ENCODE measurements at places on chromosomes 5 and 9.

DNA sequence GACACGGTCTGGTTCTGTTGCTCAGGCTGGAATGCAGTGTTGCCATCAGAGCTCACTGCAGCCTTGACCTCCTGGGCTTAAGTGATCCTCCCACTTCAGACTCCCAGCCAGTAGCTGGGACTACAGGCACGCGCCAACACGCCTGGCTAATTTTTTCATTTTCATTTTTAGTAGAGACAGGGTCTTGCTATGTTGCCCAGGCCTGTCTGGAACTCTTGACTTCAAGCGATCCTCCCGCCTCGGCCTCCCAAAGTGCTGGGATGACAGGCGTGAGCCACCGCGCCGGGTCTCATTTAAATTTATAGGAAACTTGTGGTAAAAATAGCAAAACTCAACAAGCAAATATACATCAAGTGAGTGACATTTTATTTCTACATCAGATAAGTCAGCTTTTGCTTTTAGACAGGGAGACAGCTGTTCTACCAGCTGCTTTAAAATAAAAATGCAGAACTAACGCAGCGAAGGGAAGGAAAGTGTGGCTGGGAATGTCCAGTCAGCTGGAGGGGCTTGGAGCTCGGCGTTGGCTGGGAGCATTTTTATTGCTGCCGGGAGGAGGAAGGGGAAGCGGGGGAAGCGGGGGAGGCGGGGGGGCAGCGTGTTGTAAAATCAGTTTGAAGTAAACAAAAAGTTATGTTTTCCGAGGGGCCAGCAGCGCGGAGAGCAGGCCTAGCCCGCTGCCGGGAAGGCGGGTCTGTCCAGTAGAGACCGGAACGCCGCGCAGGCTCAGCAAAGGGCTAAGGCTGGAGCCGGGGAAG lies 707 bp upstream of the ZFYVE16 start:
- no peak for DNase-seq

DNA sequence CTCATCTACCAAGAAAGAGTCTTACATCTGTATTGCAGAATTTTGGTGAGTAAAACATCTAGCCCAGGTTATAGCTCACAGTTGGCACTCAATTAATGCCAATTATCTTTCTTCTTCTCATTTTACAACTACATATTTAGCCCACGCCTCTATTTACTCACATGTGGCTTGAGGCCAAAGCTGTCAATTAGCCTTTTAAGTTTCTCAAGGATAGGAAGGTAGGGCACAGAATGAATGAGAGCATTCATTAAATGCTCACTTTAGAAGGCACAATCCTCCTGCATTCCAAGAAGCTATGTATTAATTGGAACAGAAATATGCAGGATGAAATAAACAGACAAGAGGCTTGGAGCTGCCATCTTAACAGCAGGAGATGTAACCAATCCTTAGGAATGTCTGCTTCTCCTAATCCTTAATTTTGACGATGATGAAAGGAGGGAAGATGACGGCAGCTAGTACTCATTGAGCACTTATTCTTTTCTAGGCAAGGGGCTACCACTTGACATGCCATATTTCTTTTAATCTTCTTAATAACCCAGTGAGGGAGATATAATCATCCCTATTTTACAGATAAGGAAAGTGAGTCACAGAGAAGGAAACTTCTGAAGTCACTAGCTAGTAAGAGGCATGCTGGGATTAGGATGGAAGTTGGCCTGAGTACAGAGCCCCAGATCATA lies 30.8 kb upstream of the PANK3 start:
- no peak for DNase-seq

- DNase-seq, result no peak
Measured at GRCh38 chr9:93417538-93417937, 33.9 kb upstream of the FAM120A start.

DNA sequence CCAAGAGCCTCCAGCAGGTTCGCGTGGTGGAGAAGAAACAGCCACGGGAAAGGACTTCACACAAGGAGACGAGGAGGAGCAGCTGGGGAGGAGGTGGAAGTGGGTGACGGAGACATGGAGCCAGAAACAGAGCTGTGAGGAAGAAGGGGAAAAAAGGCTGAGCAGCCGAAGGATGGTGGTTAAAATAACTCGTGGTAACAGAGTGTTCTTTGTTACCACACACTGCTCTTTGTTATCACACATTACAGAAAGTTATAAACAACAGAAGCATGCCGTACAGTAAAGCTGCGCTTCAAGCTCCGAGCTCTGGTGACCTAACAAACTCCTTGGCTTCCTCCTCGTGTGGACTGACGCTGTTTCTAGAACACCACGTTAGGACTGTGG lies 215.4 kb downstream of the GLIS3 start:
- DNase-seq, result no peak

DNA sequence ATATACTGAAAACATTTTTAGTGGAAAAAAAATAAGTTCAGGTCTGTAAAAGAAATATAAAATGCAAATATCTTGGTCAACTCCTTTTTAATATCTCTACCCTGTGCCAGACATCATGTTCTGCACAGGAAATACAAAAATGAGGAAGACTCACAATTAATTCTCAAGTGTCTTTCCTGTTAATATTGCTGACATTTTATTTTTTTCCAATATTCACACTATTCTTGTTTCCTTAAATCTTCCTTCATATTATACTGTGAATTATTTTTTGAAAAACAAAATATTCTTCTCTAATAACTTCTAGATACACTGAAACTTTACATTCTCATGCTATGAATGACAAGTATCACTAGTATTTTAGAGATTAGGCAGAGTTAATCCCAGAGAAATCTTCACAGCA lies 334.7 kb upstream of the FTMT start:
- DNase-seq, result no peak

DNA sequence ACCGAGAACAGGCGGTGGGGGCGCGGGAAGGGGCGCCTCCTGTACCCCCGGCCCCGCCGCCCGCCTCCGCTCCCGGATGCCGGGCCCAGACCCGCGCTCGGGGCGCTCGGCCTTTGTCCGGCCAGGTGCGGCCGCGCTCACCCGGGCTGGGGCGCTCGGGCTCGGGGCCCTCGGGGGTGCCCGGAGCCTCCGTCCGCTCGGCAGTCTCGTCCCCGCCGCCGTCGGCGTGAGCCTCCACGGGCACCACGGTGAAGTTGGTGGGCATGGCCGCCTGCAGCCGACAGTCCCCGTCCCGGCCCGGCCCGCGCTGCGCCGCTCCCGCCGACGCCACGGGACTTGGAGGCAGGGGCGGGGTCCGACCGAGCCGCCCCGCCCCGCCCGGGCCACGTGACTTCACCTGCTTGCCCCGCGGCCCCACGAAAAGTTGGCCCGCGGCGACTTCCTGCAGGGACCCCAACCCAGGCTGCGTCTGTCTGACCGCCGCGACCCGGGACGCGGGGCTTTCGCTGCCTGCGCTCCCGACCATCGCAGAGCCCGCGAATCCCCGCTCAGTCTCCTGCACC lies at the start of gene SLC12A7:
Gene SLC12A7, minus strand, starts transcription at position 337 of the 563 bp plus-strand sequence. Its CDS starts 72 bp downstream, at position 265.
- no peak for DNase-seq

DNA sequence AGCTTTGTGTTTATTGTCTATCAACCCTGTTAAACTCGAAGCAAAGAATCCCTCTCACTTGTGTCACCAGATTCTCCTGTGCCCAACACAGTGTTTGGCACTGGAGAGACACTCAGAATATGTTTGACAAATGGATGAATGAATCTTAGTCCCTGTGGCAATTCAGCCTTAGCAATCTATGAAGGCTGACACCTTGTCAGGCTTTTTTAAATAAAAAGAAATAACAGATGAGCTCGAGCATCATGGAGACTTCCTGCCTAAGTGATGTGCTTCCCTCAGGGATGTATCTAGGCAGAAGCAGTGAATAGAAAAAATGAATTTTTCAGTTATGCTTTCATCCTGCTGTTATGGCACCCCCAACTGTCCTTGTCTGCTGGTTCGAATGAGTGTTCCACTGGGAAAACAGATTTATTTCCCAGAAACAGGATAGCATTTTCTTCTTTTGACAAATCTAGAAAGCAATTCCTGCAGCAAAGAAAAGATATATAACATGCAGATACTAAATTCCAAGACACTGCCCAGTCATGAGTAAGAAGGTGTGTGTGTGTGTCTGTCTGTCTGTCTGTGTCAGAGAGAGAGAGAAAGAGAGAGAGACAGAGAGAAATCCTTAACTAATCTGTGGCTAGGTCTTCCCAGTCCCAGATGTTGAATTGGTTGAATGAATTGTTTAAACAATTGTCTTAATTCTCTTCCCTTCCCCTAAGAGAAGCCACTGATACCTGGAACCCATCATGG lies 16.7 kb downstream of the MAMDC2 start:
- no peak for DNase-seq

GRCh38 chr5:149471406-149472183 lies 79.6 kb downstream of the CSNK1A1 start:
- no peak for DNase-seq

GRCh38 chr5:14932902-14933469 lies 61.4 kb upstream of the ANKH start:
- no peak for DNase-seq

DNA sequence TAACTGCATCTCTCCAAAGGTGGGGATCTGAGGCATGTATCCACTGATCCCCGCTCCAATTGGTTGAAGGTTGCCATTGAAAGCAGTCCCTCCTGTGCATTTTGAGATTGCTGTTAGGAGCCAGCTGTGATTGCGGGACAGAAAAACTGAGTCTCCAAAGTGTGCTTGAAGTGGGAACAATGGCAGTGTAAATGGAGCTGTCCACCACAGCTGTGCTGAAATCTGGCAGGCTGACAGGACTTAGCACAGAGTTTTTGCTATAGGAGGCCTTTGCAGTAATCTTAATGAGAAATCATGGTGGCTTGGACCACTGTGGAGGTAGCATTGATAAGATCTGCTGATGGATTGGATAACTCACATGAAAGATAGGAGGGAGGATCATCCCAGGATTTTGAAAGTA lies 3.3 kb downstream of the RNF20 start:
- no peak for DNase-seq

- no peak for DNase-seq
Measured at GRCh38 chr5:89604342-89604741, 721.4 kb upstream of the MEF2C start.

DNA sequence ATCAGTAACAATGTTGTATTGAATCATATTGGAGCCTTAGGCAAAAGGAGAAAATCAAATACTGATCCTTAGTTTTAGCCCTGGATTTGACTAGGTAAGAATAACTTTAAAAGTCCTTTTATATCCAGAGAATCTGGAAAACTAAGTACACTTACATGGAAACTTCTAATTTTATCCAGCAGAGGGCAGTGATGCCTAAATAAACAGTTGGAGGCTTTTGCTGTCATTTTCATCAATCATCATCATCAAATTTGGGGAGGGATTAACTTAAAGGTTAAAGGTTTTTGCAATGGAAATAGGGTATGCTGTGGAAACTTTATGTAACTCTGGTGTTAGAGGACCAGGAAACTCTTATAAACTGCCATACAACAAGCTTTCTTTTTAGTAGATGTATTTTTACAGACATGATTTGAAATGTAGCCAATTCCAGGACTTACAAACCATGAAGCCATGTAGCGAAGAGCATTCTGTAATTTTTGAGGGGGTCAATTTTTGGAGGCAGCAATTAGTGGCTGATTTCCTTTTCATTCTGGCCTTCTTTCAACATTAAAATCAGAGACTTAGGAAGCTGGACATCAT lies 112.7 kb downstream of the OSTF1 start:
- peak; percentile 28 for DNase-seq

GRCh38 chr9:136756134-136756438 lies 2.0 kb downstream of the LCN8 start:
- no peak for DNase-seq

GRCh38 chr9:94178927-94179326 lies 80.2 kb upstream of the ZNF169 start:
- no peak for DNase-seq

DNA sequence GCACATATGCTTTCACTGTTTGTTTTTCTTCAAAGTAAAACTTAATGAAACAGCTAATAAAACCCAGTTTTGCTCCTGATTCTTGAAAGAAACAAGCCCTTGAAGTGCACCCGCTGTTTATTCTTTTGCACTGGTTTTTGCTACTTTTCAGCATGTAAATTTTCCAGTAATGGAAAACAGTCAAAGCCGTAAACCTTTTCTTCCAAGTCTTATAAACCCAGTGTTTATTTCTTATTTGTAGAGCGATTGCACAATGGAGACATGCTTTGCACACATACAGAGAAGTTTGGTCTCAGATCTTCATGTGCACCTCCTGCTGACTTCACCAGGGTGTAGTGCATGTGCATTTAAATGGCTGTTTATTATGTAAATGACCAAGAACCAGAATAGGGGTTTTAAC lies 51.8 kb downstream of the ATG10 start:
- no peak for DNase-seq

DNA sequence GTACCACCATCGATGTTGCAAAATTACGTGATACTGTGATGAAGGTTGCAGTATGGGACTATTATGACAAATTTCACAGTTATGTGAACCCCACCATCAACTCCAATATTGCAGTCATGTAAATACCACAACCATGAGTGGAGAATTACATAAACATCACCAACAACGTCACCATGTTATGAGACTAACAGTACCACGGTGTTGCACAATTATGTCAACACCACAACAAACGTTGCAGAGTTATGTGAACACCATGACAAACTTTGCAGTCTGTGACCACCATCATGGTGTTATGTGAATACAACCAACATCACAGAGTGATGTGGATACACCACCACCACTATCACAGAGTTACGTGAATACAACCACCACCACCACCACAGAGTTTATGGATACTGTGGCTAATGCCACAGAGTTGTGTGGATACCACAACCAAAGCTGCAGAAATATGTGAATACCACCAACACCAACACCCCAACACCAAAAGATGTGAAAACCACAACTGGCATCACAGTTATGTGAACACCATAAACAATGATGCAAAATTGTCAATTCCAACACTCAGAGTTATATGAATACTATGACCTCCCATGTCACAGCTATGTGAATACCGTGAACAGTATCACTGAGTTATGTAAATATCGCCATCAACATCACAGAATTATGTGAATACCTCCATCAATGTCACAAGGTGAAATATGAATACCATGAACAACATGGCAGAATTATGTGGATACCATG lies 62.4 kb downstream of the SHC3 start:
- no peak for DNase-seq

- DNase-seq, result no peak
Measured at GRCh38 chr5:135232958-135233357, 166.1 kb downstream of the MACROH2A1 start.

DNA sequence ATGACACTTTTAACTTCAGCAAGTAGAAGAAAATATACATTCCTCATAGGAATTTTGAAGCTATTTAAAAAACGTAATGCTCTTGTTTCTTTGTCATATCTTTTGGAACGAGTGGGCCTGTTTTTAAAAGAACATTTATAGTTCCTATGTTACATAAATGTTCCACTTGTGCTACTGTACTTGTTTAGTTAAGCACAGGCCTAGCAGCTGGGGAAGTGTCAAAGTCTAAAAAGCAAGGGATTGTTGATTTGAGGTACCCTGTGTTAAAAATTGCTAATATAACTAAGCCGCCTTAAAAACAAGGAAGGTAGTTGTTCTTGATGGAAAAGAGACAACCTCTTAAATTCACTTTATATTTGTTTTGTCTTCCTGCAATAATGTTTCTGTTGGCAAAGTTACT lies 27.2 kb upstream of the ELL2 start:
- no peak for DNase-seq

- DNase-seq, result no peak
Measured at GRCh38 chr9:127166111-127166510, 43.7 kb upstream of the ANGPTL2 start.

GRCh38 chr5:81359881-81360280 lies 34.1 kb downstream of the ACOT12 start:
- DNase-seq, result no peak

- DNase-seq, result no peak
Measured at GRCh38 chr9:95478335-95478734, 38.4 kb downstream of the PTCH1 start.
